ENCODE measurements at places on chromosomes 11 and 22.
A peak's percentile ranks its signal among the peaks of the same experiment; 100 is the strongest.

- peak; percentile 15 for DNase-seq
Observed at GRCh38 chr11:90204832-90205646, 17.8 kb downstream of the CHORDC1 start.

DNA sequence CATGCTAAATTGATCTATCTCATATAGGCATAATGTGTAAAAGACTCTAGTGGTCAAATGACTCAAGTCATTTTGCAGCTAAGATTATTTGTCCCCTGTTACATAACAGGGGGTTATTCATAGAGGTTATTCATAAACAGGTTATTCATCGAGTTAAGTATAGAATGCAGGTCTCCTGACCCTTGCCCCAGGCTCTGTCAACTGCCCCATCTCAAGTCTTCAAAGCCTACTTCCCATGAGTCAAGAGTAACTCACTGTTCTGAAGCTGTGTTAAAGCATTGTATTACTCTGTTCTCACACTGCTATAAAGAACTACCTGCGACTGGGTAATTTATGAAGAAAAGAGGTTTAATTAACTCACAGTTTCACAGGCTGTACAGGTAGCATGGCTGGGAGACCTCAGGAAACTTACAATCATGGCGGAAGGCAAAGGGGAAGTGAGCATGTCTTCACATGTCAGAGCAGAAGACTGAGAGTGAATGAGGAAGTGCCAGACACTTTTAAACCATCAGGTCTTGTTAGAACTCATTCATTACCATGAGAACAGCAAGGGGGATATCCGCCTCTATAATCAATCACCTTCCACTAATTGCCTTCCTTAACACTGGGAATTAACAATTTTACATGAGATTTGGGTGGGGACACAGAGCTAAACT lies 226.2 kb upstream of the BLID start:
- no peak for DNase-seq

DNA sequence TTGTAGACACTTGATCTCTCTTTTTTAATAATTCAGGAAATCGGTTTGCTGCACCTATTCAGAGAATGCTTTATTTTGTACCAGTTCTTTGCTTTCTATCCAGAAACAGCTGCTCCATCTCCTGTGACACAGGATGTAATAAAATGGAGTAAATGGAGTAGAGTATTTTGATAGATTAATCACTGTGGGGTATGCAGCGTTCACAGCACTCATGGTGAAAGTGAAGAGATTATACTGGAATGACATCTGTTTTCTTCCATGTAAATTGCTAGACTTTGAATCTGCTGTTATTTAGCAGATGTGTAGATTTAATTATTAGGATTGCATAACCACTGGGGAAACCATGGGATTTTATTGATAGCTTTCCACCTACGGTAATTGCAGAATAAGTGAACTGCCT lies 227.3 kb upstream of the ARHGAP42 start:
- DNase-seq = no peak

DNA sequence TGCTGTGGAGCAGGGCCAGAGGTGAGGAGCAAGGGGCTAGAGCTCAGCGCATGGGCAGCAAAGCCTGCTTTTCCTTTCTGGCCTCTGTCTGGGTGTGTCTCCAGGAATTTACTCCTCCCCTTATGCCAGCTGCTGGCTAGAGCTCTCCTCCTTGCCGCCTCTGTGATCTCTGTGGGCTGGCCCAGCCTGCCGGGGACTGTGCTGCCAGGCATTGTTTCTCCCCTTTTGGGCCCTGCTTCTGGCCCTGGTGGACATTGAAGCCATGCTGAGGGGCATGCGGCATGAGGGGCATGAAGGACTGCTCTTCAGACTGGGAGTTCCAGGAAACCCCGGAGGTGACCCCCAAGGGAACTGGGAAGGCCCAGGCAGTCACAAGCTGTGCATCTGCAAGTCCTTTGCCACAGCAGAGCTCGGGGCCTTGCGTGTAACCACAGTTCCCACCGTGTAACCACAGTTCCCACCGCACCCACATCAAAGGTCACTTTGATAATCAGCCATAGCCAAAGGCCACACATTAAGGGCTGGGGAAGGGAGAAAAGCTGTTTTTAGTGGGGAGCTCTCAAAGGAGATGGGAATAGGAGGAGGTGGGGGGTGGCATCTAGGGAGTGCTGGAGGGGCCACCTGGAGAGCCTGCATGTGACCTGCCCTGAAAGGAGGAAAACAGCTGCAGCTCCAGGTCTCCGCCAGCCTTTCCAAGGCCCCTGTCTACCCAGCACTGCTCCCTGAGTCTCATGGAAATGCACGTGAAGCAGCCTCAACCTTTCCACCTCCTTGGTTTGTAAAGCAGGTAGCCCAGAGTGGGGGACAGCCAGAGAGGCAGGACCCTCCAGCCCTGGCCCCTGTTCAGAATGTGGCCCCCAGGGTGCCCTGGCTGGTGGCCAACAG lies 62.3 kb downstream of the PPFIBP2 start:
- DNase-seq = peak; percentile 54

DNA sequence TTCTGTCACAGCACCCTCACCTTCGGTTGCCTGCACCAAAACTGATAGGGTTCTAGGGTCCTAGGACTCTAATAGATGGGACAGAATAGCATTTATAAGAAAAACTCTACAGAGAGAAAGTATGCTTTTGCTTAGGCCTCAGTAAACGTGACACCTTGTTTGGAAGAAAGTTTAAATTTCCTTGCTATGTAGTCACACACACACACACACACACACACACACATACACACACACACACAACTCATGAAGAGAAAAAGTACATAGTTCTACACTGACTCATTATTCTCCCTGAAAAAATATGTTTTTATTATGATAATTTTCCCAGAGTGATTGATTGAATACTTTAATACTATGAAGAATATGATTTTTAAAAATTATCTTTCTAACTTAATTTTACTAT lies 220.8 kb upstream of the SNX19 start:
- DNase-seq = no peak

DNA sequence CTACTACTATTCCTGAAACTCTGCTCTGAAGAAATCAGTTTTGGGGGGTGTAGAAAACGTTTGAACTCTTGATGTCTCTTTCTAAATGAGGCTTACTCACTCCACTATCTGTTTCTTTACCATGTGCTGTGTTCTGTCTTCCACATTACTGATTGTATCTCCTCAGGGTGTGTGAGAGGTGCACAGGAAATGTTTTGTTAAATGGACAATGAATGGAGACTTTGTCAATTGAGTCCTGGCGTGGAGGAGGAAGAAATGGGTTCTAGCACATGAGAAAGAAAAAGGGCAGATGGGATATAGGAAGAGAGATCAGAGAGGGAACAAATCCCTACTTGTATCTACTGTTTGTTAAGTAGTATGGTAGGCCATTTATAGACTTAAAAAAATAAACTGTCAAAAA lies 577.1 kb upstream of the CCDC90B start:
- DNase-seq = no peak

DNA sequence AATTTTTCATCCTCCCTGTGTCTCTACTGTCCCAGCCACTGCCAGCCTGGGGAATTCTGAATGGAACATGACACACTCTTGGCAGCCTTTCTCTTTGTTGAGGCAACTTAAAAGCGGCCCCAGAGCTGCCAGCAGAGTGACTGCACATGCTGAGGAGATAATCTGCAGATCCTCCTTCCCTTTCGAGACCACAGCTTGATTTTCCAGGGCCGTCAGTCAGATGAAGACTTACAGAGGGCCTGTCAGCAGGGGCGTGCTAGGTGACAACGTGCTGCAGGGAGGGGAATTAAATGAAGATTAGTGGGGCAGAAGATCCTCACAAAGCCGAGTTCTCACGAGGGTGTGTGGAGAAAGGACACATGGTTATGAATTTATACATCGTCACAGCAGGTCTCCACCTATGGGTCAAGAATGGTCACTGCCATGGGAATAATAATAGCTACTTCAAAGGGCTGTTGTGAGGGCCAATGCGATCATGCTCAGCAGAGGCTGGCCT lies 193.5 kb upstream of the PITPNB start:
- peak; percentile 26 for DNase-seq

DNA sequence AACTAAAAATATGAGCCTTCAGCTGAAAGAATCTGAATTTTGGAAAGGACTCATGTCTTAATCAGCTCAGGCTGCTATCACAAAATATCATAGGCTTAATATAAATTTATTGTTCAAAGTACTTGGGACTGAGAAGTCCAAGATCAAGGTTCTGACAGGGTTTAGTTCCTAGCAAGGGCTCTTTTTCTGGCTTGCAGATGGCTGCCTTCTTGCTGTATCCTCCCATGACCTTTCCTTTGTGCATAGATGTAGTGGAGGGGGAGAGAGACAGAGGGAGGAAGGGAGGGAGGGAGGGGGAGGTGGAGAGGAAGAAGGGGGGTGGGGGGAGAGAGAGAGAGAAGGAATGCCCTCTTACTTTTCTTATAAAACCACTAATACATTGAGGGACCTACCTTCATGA lies 306.8 kb upstream of the DDI1 start:
- DNase-seq = no peak

DNA sequence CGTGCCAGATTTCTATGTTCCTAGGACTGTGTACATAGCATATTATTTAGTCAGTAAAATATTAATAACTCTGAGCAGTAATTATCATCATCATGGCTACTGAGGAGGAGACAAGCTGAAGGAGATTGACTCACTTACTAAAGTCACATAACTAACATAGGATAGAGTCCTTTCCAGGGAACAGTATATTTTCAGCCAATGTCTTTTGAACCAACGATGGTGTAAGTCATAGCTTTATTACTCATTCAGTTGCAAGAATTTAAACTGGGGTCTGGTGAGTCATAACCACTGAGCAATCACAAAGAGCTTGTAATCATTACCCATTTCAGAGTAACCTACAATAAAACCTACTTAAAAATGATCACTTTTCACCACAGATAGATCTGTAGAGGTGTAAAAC lies 1564.8 kb upstream of the TENM4 start:
- DNase-seq = peak; percentile 35

- DNase-seq = no peak
Observed at GRCh38 chr22:28188178-28188879, 269.3 kb upstream of the PITPNB start.

DNA sequence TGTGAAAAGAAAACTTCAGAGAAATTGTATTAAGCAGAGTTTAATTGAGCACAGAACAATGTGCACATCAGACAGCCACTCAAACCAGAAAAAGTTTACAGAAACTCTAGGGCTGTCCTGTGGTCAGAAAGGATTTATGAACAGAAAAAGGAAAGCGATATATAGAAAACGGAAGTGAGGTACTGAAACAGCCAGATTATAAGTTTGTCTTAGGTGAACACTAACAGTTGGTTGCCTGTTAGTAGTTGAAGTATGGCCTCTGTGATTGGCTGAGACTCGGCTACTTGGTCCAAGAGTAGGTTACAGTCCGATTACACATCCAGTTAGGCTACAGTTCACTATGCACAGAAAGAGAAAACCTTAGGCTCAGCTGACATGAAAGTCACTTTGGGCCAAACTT lies 1232.5 kb upstream of the RAG2 start:
- DNase-seq = no peak

DNA sequence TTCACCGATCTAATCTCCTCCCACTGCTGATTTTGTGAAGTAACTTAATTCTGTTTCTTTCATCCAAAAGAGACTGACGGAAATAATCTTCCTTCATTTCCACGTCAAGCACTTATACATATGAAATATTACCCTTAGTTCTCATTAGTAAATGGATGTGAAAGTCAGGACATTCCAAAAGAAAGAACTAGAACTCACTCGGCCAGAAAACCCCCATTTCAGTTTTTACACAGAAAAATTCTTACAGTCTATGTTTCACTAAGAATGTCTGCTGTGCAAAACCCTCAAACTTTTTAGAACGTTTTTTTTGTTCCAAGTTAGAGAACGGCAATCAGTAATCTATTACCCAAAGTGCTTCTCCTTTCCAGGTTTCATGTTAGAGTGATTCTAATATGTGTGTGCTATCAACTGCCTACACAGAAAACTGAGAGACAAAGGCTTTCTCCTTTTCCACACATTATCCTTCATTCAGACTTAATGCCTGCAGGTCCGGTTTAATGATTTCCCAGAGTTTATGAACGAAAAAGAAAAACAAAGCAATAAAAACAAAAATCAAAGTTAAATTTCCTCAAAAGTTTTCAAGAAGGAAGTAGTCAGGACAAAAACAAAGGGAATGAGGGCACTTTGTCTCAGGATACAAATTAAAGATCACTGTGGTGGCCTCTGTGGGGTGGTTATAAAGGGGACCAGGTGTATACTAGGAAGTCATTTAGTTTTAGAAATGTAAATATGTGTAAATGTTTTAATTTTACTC lies 11.3 kb upstream of the SESN3 start:
- DNase-seq = no peak

DNA sequence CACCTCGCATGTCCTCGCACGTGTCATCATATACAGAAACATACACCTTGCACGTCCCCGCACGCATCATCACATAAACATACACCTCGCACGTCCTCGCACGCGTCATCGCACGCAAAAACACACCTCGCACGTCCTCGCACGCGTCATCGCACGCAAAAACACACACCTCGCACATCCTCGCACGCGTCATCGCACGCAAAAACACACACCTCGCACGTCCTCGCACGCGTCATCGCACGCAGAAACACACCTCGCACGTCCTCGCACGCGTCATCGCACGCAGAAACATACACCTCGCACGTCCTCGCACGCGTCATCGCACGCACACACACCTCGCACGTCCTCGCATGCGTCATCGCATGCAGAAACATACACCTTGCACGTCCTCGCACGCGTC lies 16.7 kb downstream of the IGSF9B start:
- DNase-seq = no peak
